ENCODE measurements at places on chromosomes 12 and 14. TPM values are rescaled to one million over a fixed set of nuclear protein-coding genes. Genes with fewer than 3 reads are reported as not detected.

GRCh38 chr12:7934091-7934888 lies 1.7 kb downstream of the SLC2A3 start:
- H3K36me3 ChIP-seq = peaks cover 38% of the 10 kb centered on the region
- peak overlapping the region; percentile 34 for H3K4me3 ChIP-seq
- no peaks in the 10 kb centered on the region for H3K27me3 ChIP-seq
- peak overlapping the region; percentile 94 for H3K27ac ChIP-seq
- peaks cover 48% of the 10 kb centered on the region for H3K4me1 ChIP-seq

The GPR68 gene
- 0.28 TPM for total RNA-seq

DNA sequence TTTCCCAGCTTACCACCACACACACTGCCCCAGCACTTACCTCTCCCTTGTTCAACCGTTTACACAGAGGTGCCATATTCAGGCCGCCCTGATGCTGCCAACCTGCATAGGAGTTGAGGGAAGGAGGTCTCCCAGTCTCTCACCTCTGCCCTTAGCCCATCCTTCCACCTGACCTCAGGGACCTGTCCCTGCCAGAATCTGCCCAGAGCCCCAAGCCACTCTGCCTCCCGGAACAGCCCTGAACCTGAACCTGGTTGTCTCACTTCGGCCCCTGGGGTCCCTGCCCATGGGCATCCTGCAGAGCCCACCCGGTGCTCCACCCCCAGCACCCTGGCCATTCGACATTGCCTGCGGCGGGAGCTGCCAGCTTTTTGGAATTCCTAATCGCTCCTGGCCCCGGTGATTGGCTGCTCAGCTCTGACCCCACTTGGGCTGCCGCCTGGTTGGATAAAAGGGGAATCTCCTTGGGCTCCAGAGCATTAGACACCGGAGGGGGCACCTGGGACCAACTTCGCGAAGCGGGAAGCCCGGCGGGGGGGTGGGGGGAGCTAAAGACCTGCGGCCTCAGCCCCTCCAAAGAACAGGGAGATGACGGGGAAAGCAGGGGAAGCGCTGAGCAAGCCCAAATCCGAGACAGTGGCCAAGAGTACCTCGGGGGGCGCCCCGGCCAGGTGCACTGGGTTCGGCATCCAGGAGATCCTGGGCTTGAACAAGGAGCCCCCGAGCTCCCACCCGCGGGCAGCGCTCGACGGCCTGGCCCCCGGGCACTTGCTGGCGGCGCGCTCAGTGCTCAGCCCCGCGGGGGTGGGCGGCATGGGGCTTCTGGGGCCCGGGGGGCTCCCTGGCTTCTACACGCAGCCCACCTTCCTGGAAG lies at the start of gene VSX2:
Gene VSX2 (plus strand): TSS at position 476 of the 874 bp plus-strand sequence. CDS start 113 bp downstream, at position 589.
- H3K27ac ChIP-seq = no peak within 1 kb of the TSS
- no peak for DNase-seq
- H3K4me1 ChIP-seq = peaks cover 19% of the 10 kb centered on the region
- H3K36me3 ChIP-seq = no peaks in the 10 kb centered on the region
- peaks cover 76% of the 10 kb centered on the region for H3K27me3 ChIP-seq
- peak within 1 kb of the TSS; percentile 38 for H3K4me3 ChIP-seq

The KCNH5 gene
- total RNA-seq = not detected

DNA sequence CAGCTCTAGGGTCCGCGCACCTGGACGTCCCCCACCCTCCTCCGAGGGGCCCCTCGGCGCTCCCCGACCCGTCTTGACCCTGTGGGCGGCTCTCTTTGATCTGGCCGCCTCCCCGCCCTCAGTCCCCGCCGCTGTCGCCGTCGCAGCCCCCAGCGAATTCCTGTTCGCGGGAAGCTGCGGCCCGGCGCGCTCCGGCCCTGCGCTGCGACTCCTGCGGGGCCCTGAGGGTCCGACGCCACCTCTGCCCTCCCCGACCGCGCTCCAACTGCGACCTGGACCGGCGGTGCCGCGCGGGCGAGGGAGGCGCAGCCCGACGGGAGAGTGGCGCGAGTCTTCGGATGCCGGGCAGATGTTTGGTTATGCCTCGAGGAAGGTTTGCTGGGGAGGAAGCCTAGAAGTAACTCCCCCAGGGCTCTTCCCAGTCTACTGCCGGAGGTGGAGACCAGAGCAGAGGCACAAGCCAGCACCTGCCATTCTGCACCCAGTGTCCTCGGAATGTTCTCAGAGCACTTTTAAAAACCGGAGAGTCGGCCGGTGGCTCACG lies 440 bp upstream of the ISM2 start:
- peak overlapping the region; percentile 56 for H3K4me3 ChIP-seq
- peaks cover 8% of the 10 kb centered on the region for H3K4me1 ChIP-seq
- H3K27me3 ChIP-seq = peaks cover 31% of the 10 kb centered on the region
- H3K36me3 ChIP-seq = no peaks in the 10 kb centered on the region
- H3K27ac ChIP-seq = no peak overlapping the region

DNA sequence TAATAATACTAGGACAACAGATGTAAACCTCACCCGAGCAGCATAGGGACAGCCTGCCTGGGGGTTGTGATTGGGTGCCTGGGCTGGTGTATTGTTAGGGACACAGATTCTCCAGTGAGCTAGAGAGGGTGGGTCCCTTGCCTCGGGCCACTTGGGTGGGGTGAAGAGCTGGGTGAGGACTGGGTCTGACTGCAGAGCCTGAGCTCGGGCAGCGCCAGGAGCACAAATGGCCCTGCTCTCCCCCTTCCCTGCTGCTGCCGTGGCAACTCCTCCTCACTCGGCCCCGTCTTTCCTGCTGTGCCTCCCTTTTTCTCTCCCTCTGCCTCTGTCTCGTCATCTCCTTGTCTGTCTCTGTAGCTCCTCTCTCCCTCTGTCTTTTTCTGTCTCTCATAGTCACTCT lies 115.4 kb downstream of the GLT1D1 start:
- no peak for DNase-seq
- no peak overlapping the region for H3K27ac ChIP-seq
- H3K36me3 ChIP-seq = no peaks in the 10 kb centered on the region
- H3K27me3 ChIP-seq = peaks cover 45% of the 10 kb centered on the region
- no peaks in the 10 kb centered on the region for H3K4me1 ChIP-seq

The KRT6B gene
- not detected for total RNA-seq

The CPNE6 gene
- total RNA-seq = not detected

DNA sequence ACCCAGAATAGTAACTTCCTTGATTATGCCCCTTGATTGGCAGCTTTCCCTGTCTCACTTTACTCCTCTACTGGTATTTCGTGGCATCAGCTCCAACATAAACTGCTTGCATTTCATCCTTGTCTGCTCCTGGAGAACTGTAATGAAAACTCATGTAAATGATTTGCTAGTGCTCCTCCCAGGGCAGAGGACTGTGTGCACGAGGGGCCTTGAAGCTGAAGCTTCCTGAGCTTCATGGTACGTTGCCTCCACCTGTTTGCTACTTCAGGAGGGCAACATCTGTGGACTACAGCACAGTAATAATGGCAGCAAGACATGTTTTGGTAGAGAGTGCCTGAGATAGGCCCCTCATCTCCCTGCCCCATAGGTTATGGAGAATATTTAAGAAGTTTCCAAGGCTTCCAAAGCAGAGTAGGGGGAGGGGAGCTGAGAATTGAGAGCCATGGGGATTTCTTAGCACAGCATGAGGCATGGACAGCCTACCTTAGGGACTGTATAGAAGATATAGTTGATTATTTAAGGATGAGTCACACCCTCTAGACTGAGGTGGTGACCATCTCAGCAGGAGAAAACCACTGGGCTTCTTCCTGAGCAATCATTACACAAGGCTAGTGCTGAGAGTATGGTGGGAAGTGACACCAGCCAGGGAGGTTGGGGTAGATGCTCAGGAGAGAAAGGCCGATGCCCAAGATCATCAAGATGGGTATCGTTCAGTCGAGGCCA lies 29.5 kb downstream of the CCDC198 start:
- H3K4me3 ChIP-seq = no peak overlapping the region
- no peak for DNase-seq
- H3K27me3 ChIP-seq = no peaks in the 10 kb centered on the region
- no peaks in the 10 kb centered on the region for H3K4me1 ChIP-seq

The SYCP3 gene
- not detected for total RNA-seq

GRCh38 chr14:73223049-73223448 lies 14.3 kb upstream of the PAPLN start:
- DNase-seq = no peak
- peaks cover 22% of the 10 kb centered on the region for H3K4me1 ChIP-seq
- no peak overlapping the region for H3K4me3 ChIP-seq
- H3K36me3 ChIP-seq = peaks cover 6% of the 10 kb centered on the region

The EXOC3L4 gene
- total RNA-seq = not detected

The LLPH gene
- 23.2 TPM for total RNA-seq

- H3K27me3 ChIP-seq = no peaks in the 10 kb centered on the region
- DNase-seq = no peak
- no peaks in the 10 kb centered on the region for H3K36me3 ChIP-seq
- H3K4me3 ChIP-seq = no peak overlapping the region
- peaks cover 8% of the 10 kb centered on the region for H3K4me1 ChIP-seq
These were observed 861.0 kb downstream of the RPS29 start for GRCh38 chr14:48725051-48725734.

The MIP gene
- 0.09 TPM for total RNA-seq

DNA sequence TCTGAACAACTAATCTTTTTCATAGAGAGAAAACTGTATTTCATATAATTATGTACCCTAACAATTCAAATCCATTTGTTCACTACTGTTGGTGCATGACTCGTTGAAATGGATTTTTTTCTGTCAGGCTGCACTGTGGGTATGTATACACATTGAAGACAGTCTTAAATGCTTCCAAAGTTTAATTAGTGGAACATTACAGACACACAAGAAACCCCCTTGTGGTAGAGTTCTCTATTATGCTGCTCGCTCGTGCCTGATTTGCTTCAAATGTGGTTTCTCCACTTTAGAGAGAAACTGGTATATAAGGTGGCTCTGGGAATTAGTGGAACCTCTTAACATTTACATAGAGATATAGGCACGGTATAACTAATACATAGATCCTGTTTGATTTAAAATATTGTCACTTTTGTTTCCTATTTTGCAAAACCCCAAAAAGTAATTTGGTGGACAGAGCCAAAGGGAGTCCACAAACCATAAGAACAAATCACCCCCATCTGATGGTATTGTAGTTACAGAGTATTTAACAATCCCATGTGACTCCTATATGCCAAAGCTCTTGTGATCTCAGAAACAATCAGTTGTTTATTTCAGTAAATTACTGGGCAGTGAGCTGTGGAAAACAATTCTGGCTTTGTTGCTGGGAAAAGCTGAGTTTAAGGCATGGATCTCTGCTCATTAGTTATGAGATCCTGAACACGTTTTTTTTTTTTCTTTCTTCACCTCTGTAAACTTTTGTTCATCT lies 159.5 kb downstream of the BRMS1L start:
- DNase-seq = no peak
- no peaks in the 10 kb centered on the region for H3K27me3 ChIP-seq
- H3K36me3 ChIP-seq = no peaks in the 10 kb centered on the region
- H3K27ac ChIP-seq = no peak overlapping the region

DNA sequence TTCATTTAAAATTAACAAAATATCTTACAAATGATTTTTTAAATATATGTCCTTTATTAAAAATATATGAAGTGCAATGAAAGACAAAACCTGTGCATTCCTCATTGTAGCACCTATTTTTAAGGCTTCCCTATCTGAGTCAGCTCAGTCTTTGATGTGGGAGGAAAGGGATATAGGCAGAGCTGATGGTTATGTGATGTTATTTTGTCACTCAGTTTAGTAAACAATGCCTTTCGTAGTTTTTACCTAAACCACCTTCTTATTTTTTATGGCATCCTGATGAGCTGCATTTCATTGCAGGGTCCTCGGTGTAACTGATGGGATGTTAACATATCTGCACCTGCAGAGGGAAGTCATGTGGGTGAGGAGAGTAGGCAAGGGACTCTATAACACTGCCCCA lies 58.9 kb upstream of the FRMD6 start:
- no peak overlapping the region for H3K27ac ChIP-seq
- peaks cover 6% of the 10 kb centered on the region for H3K27me3 ChIP-seq
- no peak overlapping the region for H3K4me3 ChIP-seq
- H3K4me1 ChIP-seq = no peaks in the 10 kb centered on the region
- DNase-seq = no peak

DNA sequence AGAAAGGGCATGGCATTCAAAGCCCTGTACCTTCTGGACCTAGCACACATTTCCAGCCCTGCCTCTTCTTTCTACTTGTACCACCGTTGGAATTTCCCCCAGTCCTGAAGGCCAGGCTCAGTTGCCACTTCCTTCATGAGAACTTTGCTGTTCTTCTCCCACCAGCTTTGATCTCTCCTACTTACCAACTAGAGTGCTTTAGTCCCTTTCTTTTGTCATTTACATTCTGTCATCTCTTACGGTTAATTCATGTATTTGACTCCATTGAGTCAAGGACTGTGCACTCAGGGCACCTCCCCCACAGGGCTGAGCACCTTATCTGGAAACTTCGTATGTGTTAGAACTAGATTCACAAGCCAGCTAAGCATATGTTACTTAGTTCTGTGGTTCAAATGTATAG lies 26.3 kb downstream of the BICDL1 start:
- no peaks in the 10 kb centered on the region for H3K4me1 ChIP-seq
- H3K27me3 ChIP-seq = peaks cover 3% of the 10 kb centered on the region
- DNase-seq = no peak
- H3K36me3 ChIP-seq = no peaks in the 10 kb centered on the region

- no peaks in the 10 kb centered on the region for H3K36me3 ChIP-seq
- no peak for DNase-seq
- no peak overlapping the region for H3K27ac ChIP-seq
- H3K27me3 ChIP-seq = no peaks in the 10 kb centered on the region
- H3K4me1 ChIP-seq = no peaks in the 10 kb centered on the region
- no peak overlapping the region for H3K4me3 ChIP-seq
These were observed 76.5 kb upstream of the DHRS4 start for GRCh38 chr14:23877111-23877510.

DNA sequence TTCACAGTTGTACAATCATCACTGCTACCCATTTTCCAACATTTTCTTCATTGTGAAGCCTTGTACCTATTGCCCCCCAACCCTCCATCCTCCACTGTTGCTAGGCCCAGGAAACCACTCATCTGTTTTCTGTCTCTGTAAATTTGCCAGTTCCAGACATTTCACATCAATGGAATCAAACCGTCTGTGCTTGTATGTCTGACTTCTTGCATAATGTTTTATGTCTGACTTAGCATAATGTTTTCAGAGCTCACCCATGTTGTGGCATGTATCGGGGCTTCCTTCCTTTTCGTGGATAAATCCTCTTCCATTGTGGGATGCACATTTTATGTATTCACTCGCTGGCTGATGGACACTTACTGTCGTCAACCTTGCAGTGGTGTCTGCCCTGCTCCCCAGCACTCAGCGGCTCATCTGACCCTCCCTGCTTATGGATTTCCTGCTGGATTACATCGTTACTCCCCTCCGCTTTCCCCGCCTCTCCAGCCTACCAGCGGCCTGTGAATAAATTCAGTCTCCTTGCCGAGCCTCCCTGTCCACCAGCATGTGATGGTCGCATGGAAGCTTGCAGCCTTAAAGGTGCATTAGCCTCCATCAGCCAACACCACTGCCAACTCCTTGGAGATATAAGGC lies 727.6 kb upstream of the TMEM132C start:
- H3K4me1 ChIP-seq = no peaks in the 10 kb centered on the region
- no peak overlapping the region for H3K27ac ChIP-seq
- no peak overlapping the region for H3K4me3 ChIP-seq
- H3K36me3 ChIP-seq = no peaks in the 10 kb centered on the region
- H3K27me3 ChIP-seq = no peaks in the 10 kb centered on the region

- DNase-seq = no peak
- no peaks in the 10 kb centered on the region for H3K36me3 ChIP-seq
- no peak overlapping the region for H3K4me3 ChIP-seq
- H3K27ac ChIP-seq = no peak overlapping the region
- H3K27me3 ChIP-seq = no peaks in the 10 kb centered on the region
These were observed 24.4 kb upstream of the TBX5 start for GRCh38 chr12:114430306-114430705.
